ENCODE measurements at places on chromosomes 16 and 17.

GRCh38 chr16:57585051-57585687, 42.7 kb downstream of the ADGRG5 start:
- peak; percentile 41 for DNase-seq

- DNase-seq = no peak
These were observed 238.0 kb upstream of the AXIN2 start for GRCh38 chr17:65799454-65799853.

GRCh38 chr16:89910717-89911354, 7.8 kb upstream of the MC1R start:
- DNase-seq = no peak

GRCh38 chr16:85929259-85929721, 30.3 kb downstream of the IRF8 start:
- no peak for DNase-seq

- peak; percentile 46 for DNase-seq
These were observed 21.6 kb upstream of the METRNL start for GRCh38 chr17:83057793-83058265.

DNA sequence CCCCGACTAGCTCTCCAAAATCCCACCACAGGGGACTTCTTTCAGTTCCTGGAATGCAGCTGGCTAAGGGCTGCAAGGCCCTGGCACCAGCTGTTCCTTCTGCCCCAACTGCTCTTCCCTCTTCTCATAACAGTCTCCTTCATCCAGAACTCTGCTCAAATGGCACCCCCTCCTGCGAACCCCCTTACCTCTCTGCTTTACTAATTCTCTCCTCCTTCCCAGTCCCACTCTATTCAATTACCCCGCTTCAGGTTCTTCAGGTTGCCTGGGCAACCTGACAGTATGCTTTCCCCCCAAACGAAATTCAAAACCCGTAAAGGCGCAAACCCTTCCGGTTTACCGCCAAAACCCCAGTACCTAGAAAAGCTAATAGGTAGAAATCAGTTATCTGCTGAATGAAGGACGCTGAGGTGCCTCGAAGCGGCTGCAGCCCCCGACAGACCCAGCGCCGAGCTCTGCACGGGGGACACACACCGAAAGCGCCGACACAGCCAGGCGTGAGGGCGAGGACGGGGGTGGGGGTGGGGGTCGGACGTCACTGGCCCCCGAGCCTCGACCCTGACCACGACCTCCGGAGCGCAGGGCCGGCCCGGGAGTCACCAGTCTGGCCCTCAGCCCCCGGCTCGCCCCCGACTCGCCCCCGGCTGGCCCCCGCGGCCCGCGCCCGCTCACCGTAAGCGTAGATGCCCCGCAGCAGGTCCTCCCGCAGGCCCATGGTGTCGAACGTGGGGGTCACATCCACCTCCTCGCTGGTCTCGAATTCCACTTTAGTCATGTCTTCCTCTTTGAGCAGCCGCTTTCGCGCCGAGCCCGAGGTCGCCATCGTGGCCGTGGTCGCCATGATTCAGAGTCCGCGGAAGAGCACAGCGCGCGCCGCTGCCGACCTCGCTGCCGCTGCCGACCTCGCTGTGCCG, 550 bp downstream of the EIF4A3 start:
- DNase-seq = no peak

DNA sequence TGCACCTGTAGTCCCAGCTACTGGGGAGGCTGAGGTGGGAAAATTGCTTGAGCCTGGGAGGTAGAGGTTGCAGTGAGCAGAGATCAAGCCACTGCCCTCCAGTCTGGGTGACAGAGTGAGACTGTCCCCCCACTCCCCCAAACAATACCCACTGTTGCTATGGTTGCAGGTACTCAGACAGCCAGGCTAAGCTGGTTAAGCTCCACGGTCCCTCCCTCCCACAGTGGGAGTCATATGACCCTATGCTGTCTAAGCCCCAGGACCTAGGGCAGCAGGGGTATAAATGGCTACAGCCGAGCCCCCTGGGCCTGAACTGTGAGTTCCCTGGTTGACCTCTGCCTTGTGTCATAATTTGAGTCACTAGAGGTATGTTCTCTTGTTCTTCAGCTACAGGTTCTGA, 15.9 kb upstream of the RPRML start:
- DNase-seq = no peak

- DNase-seq = no peak
These were observed 2.1 kb downstream of the ZNF750 start for GRCh38 chr17:82837586-82838320.

GRCh38 chr17:66538776-66539175, 236.4 kb downstream of the PRKCA start:
- DNase-seq = no peak

DNA sequence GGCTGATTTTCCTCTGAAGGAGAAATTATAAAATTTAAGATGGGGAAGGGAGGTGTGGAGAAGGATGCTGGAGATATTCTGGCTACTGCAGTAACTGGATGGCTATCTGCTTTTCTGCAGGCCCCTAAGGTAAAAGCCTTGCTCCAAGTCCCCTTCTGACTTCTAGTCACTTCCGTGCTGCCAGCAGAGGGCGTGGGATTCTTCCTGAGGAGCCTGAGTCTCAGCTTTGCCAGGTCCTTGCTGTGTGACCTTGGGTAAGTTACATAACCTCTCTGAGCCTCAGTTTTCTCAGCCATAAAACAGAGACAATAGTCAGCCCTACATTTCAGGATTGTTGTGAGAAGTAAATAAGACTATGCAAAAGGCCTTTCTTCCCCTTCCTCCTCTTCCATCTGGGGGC, 24.3 kb upstream of the TMEM220 start:
- DNase-seq = no peak

GRCh38 chr16:27677263-27677662, 127.3 kb downstream of the KATNIP start:
- no peak for DNase-seq

DNA sequence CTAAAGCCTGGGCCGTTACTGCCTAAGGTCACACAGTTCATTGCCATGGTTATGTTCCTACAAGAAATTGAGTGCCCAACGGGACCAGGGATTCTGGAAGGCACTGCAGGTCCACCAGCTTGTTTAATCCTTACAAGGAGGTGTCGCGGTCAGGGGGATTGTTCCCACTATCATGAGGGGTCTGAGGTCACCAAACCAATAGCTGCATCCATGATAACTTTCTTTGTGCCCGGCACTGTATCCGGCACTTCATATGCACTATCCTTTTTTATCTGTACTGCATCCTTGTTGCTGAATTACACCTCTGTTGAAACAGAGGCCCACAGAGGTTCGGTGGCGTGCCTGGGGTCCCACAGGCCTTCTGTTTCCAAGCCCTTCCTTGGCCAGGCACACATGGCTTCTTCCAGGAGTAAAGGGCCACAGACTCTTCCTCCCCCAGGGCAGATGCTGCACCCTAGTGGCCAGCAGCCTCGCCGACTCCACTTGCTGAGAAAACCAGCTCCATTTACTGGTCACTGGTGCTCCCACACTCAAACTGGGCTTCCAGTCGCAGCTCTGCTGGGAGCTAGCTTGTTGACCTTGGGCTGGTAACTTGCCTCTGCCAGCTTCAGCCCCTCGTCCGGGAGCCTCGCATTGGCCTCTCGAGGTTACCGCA, 82.0 kb upstream of the PLCG2 start:
- peak; percentile 74 for DNase-seq

GRCh38 chr16:66474750-66475199, 47.7 kb downstream of the BEAN1 start:
- DNase-seq = peak; percentile 69

GRCh38 chr17:74864866-74865395, 5.2 kb upstream of the GRIN2C start:
- DNase-seq = peak; percentile 91

GRCh38 chr16:87938412-87938949, 2.2 kb upstream of the CA5A start:
- DNase-seq = no peak

GRCh38 chr17:17029938-17030337, 12.3 kb upstream of the MPRIP start:
- no peak for DNase-seq

DNA sequence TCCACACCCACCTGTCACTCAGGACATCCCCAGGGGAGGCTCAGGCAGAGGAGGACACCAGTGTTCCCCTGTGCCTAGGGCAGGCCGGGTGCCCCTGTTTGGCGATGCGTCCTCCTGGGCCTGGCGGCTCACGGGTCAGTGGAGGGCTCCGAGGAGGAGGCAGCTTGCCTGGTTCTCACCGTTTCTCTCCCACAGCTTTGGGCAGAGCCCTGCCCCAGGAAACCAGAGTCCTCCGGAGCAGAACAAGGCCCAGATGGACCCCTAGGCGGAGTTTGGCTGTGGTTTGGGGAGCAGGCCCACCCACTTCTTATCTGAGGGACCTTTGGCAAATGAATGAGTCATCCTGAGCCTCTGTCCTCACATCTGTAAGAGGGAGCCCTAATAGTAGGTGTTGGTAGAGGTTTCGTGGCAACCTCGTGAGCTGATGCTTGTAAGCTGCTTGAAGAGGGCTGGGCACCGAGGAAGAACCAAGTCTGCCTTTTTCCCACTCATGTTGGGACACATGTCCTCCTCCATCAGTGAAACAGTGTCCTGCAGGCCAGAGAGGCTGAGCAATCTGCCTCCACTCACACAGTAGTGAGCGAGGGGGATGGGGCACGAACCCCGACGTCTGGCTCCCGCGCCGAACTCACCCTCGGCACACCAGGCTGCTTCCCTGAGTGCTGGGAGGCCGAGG, 247.0 kb upstream of the CIBAR2 start:
- no peak for DNase-seq

DNA sequence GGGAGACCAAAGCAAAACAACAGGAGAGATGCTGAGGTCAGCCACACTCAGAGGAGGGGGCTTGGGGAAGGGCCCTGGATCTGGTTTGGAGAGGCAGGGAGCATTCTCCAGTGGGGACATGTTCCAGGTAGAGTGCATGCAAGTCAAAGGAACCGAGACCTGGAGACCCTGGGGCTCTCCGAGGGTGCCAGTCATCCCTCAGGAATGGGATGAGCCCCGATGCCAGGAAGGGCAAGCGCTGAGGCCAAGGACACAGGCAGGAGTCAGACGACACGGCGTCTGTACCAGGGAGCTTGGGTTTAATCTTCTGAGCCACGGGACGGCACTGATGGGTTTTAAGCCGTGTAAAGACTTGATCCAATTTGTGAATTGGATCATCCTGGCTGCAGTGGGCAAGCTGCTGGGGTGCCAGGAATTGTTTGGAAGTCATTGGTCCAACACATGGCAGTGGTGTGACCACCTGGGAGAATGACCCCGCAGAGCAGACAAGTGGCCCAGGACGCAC, 32.9 kb upstream of the ANKRD40CL start:
- no peak for DNase-seq

DNA sequence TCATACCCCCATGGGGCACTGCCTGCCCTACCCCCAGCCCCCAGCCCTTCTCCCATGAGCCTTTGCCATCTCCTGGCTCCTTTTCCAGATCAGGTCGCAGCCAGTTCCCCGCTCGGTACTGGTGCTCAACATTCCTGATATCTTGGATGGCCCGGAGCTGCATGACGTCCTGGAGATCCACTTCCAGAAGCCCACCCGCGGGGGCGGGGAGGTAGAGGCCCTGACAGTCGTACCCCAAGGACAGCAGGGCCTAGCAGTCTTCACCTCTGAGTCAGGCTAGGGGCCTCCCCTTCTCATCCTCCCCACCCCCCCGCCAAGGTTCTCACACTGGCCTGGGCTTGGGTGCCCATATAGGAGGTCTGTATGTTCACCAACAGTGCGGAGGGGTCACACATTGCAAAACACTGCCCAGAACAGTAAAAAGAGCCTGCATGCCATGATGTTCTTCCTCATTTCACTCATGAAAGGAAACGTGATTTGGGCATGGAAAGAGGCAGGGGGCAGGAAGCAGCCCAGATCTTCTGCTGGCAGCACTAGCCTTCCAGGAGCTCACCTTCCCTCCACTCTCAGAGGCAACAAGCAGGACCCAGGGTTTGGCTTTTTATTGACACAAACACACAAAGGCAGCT, 7.5 kb downstream of the IFI35 start:
- no peak for DNase-seq

DNA sequence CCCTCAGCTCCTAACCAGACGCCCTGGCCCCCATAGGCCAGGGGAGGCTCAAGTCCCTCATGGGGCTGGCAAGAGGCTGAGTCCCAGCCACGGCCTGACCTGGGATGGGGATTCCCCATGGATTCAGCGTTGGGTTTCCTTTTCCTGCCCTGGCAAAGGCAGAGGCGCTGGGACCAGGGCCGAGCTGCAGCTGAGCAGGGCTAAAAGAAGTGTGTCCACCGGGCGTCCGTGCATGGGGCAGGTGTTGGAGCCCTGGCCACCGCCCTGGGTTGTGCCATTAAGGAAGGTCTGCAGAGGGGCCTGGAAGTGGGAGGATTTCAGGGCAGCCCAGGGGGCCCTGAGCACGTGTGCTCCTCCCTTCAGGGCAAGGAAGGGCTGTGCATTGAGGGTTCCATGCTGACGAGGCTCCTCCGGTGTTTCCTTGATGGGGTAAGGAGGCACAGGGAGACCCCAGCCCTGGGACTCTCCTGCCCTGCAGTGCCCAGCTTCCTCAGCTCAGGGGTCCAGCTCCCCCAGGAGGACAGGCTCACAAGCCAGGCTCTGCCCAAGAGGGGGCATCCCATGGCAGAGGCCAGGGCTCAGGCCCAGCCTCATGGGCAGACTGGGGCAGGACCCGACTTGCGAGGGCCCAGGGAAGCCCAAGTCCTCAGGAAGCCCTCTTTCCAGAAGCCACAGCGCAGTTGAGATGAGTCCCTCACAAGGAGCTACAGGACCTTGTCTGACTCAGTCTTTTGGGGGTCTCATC, 10.1 kb downstream of the TBC1D26 start:
- no peak for DNase-seq

- no peak for DNase-seq
These were observed 165.4 kb downstream of the AIPL1 start for GRCh38 chr17:6269478-6269877.

DNA sequence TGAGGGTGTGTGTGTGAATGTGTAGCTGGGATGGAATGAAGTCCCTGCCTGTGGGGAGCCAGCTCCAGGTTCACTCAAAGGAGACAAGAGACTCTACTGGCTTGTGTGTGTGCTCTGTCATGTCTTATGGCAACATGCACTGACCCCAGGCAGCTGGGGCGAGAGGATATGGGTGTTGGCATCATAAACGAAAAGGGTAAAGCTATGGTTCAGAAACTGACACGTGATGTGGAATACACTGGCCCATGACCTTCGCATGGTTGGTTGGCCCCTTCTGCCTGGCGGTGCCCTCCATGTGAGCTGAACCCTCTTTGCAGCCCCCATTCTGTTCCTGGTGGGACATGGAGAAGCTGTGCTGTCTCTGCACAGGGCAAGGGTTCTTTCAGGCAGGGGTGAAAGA, 21.9 kb downstream of the ZNF750 start:
- no peak for DNase-seq

- no peak for DNase-seq
These were observed 58.0 kb upstream of the HNF1B start for GRCh38 chr17:37802712-37803416.

- DNase-seq = no peak
These were observed 14.0 kb downstream of the BTBD17 start for GRCh38 chr17:74347646-74348045.

- peak; percentile 71 for DNase-seq
These were observed 25.2 kb downstream of the TK2 start for GRCh38 chr16:66524601-66525164.

- DNase-seq = no peak
These were observed 22.6 kb upstream of the DHX8 start for GRCh38 chr17:43461185-43461584.

DNA sequence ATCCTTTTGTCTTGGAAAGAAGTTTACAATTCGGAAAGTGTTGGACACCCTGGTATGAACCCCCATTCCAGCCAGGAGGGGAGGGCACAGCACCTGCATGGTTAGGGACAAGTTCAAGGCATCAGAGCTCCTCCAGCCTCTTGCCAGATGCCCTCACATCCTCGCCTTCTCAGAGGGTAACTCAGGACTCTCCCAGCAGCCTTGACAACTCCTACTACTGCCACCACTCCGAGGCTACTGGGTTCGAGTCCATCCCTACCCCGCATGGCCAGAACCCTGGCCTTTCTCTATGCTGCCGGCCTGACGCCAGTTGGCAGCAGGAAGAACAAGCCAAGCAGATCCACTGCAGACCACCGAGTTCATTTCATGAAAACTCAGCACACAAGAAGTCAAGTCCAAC, 34.1 kb downstream of the AXIN2 start:
- no peak for DNase-seq

Data from activated CD8-positive, alpha-beta memory T cell treated with anti-CD3 and anti-CD28 coated beads for 24 hours (primary cell).